ENCODE measurements at places on chromosomes 3 and 15. TPM values are rescaled to one million over a fixed set of nuclear protein-coding genes. Genes with fewer than 3 reads are reported as not detected.
A peak's percentile ranks its signal among the peaks of the same experiment; 100 is the strongest.

DNA sequence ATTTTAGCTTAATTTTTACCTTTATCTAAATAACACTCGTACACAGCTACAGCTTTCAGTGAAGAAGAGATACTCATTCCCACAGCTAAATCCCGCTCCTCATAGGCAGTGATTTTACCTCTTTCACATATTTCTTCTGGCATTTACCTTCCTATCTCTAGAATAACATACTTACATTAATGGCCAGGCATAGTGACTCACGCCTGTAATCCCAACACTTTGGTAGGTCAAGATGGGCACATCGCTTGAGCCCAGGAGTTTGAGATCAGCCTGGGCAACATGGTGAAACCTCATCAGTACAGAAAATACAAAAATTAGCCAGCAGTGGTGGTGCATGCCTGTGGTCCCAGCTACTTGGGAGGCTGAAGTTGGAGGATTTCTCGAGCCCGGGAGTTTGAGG lies 80.2 kb downstream of the PPARG start:
- DNase-seq = no peak
- no peaks in the 10 kb centered on the region for H3K4me1 ChIP-seq
- H3K27me3 ChIP-seq = no peaks in the 10 kb centered on the region
- H3K4me3 ChIP-seq = no peak overlapping the region
- no peaks in the 10 kb centered on the region for H3K36me3 ChIP-seq

GRCh38 chr3:115272036-115272824 lies 125.1 kb upstream of the ZBTB20 start:
- no peaks in the 10 kb centered on the region for H3K36me3 ChIP-seq
- no peak for DNase-seq
- no peaks in the 10 kb centered on the region for H3K27me3 ChIP-seq
- no peak overlapping the region for H3K27ac ChIP-seq

Gene CTXN2
- total RNA-seq = not detected

Gene EIF4A2
- 409 TPM for total RNA-seq

GRCh38 chr3:194446754-194447153 lies 40.0 kb downstream of the ATP13A3 start:
- H3K36me3 ChIP-seq = peaks cover 28% of the 10 kb centered on the region
- no peak overlapping the region for H3K4me3 ChIP-seq
- DNase-seq = no peak

DNA sequence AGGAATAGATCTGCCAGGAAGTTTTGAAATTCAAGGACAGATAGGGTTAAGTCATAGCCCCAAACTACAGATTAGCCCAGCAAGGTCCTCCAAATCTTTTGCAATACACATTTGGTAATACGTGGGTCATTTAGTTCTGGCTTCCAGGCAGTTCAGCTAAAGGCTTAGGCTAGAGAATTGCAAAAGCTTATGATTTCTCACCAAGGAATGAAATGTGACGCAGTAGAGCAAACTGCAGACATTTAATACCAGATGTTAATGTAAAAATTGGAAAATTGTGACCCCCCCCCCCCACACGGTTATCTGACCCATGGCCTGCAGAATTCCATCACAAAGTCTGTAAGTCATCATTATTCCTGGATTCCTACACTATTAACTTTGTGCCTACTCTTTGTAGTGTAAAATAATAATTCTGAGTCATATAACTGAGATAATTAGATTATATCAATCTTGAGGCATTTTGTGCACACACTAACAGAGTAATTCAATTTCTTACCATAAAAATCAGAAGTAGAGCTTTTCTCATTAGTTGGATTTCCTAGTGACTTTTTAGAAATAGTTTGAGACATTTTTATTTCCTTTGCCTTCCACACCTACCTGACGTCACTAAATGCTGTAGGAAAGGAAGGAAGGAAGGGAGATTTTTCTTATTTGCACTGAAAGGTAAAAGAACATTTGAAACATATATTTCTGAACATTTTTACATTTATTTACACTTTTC lies 235.2 kb downstream of the DTWD1 start:
- H3K27me3 ChIP-seq = no peaks in the 10 kb centered on the region
- H3K27ac ChIP-seq = no peak overlapping the region
- H3K36me3 ChIP-seq = no peaks in the 10 kb centered on the region
- no peaks in the 10 kb centered on the region for H3K4me1 ChIP-seq
- DNase-seq = no peak

- H3K27ac ChIP-seq = no peak overlapping the region
- H3K27me3 ChIP-seq = no peaks in the 10 kb centered on the region
- H3K36me3 ChIP-seq = no peaks in the 10 kb centered on the region
- no peaks in the 10 kb centered on the region for H3K4me1 ChIP-seq
- H3K4me3 ChIP-seq = no peak overlapping the region
Observed at GRCh38 chr3:190014940-190015339, 105.8 kb downstream of the P3H2 start.

- no peaks in the 10 kb centered on the region for H3K27me3 ChIP-seq
- no peaks in the 10 kb centered on the region for H3K4me1 ChIP-seq
- no peak for DNase-seq
- no peak overlapping the region for H3K27ac ChIP-seq
- no peak overlapping the region for H3K4me3 ChIP-seq
- no peaks in the 10 kb centered on the region for H3K36me3 ChIP-seq
Observed at GRCh38 chr3:16441371-16441875, 72.1 kb downstream of the RFTN1 start.

GRCh38 chr3:105505170-105505569 lies 138.5 kb downstream of the ALCAM start:
- no peaks in the 10 kb centered on the region for H3K4me1 ChIP-seq
- DNase-seq = no peak
- H3K36me3 ChIP-seq = no peaks in the 10 kb centered on the region

Gene ERC2
- total RNA-seq = 2.6 TPM

- no peak overlapping the region for H3K27ac ChIP-seq
- H3K4me1 ChIP-seq = no peaks in the 10 kb centered on the region
- no peak overlapping the region for H3K4me3 ChIP-seq
- H3K27me3 ChIP-seq = no peaks in the 10 kb centered on the region
- no peaks in the 10 kb centered on the region for H3K36me3 ChIP-seq
Observed at GRCh38 chr3:146065573-146066006, 95.4 kb downstream of the PLOD2 start.

Gene IL17RE
- total RNA-seq = 39.8 TPM

DNA sequence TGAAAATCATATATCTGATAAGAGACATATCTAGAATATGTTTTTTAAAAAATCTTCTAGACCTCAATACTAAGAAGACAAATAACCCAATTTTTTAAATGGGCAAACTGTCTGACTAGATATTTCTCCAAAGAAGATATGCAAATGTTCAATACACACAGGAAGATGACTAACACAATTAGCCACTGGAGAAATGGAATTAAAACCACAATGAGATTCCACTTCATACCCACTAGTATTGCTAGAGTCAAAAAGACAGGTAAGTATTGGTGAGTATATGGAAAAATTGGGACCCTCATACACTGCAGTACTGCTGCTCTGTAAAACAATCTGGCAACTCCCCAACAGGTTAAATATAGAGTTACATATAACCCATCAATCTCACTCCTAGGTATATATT lies 33.1 kb upstream of the TOPAZ1 start:
- no peaks in the 10 kb centered on the region for H3K36me3 ChIP-seq
- H3K4me3 ChIP-seq = no peak overlapping the region
- no peaks in the 10 kb centered on the region for H3K27me3 ChIP-seq
- H3K4me1 ChIP-seq = no peaks in the 10 kb centered on the region
- no peak for DNase-seq

- peak overlapping the region; percentile 78 for H3K4me3 ChIP-seq
- peak overlapping the region; percentile 70 for H3K27ac ChIP-seq
- H3K36me3 ChIP-seq = peaks cover 13% of the 10 kb centered on the region
- peaks cover 41% of the 10 kb centered on the region for H3K4me1 ChIP-seq
Observed at GRCh38 chr3:128618398-128618726, 32.3 kb downstream of the RPN1 start.

DNA sequence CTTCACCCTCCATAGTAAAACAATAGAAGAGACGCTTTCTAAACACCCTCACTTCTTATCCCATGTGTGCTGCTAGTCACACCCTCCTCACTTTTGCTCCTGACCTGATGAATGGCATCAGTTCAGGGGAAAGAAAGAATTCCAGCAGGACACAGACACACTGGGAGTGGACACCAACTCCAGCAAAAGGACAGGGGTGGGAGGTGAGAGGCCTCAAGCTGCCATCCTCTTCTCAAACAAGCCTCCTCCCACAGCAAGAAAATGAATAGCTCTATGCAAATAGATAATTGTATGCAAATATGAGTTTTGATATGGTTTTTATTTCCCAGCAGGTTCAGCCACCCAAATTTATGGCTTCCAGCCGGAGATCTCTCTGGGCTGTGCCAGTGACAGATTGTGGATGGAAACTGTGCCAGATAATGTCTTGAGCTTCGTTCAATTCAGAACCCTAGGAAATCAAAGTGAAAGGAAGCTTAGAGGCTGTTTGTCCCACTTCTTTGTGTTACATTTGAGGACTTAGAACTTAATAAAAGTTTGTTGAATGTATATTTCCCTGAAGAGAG lies 209.3 kb upstream of the PPP2R3A start:
- no peak overlapping the region for H3K27ac ChIP-seq
- no peak overlapping the region for H3K4me3 ChIP-seq
- no peak for DNase-seq
- H3K36me3 ChIP-seq = no peaks in the 10 kb centered on the region

DNA sequence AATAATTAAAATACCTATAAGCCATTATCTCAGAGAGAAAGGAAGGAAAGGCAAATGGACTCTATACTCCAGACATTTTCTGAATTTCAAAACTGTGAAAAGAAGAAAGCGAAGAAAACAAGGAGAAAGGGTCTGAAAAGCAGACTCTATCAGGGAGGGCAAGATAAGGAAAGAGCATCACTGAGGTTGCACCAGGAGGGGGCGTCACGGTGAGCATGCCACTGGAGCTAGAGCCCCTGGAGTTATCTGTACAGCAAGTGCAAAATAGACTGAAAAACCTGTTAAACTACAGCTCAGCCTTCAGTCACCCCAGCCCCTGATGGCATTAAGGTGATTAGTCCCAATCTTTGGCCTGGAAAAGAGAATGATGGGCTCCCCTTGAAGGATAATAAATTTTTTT lies 514.3 kb downstream of the GABRG3 start:
- DNase-seq = no peak
- H3K4me1 ChIP-seq = no peaks in the 10 kb centered on the region
- no peaks in the 10 kb centered on the region for H3K27me3 ChIP-seq
- no peaks in the 10 kb centered on the region for H3K36me3 ChIP-seq
- H3K4me3 ChIP-seq = no peak overlapping the region
- no peak overlapping the region for H3K27ac ChIP-seq

Gene IQGAP1
- 479 TPM for total RNA-seq

Gene ST3GAL6
- 17.2 TPM for total RNA-seq

DNA sequence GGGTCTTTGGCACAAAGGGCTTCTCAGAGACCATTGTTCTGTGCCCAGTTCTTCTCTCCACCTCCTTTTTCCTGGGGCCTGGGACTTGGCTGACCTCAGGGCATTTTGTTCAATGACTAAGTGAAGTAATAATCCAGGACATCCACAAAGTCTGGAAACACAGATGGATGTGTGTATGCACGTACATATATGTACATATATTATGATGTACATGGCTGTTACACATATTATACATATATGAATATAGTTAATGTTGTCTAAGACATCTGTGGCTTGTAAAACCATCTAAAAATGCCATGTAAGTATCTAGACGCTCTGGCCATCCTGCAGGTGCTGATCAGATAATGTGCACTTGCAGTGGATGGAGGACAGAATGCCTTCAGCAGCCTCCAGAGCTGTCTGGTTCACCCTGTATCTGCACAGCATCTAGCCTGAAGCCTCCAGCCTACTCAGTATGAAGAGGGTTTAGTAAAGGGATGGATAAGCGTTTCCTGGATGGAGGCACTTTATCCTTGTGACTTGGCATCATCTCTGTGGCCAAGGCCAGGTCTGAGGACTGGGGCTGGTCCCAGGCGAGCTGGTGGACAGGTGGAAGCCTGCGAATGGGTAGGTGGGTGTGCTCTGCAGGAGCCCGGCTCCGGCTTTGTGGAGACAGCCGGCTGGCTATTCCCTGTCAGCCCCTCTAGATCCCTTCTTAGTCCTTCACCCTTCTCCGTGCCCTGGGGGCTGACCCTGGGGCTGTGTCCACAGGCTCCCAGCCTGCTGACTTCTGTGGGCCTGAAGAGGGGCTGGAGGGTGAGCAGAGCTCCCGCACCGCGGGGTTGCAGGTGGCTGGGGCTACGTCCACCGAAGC lies 88.4 kb downstream of the WNT7A start:
- no peak overlapping the region for H3K27ac ChIP-seq
- no peak overlapping the region for H3K4me3 ChIP-seq
- no peaks in the 10 kb centered on the region for H3K27me3 ChIP-seq

DNA sequence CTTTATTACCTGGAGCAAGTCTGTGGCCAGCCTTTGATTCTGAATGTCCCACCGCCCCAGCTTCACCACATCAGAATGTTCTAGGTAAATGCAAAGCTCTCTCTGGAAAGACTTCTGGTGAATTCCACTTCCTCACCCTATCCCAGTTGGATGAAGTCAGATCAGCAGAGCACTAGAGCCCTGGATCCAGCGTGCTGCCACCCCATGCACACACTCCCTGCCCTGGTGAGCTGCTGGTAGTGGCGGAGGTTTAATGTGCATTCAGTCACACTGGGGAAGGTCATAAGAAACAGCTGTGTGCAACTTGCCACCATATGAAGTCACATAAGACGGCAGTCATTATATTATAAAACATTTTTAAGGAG lies 16.3 kb upstream of the SLC41A3 start:
- no peak overlapping the region for H3K4me3 ChIP-seq
- H3K27me3 ChIP-seq = no peaks in the 10 kb centered on the region

DNA sequence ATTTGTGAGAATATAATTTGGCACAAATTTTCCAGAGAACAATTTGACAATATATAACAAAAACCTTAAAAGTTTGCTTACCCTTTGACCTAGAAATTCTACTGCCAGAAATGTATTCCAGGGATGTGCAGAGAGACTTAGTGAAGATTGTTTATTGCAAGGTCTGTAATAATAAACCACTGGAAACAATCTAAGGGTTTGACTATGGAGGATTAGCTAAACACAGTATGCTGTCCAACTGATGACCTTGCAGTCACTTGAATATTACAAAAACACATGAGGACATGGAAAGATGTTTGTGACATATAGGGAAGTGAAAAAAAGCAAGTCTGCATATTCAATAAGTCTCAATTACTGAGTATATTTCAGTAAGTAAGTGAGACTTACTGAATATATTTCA lies 48.1 kb upstream of the CDV3 start:
- H3K36me3 ChIP-seq = no peaks in the 10 kb centered on the region
- no peak overlapping the region for H3K4me3 ChIP-seq
- no peak for DNase-seq
- H3K27ac ChIP-seq = no peak overlapping the region

Gene TMCC1
- 16.9 TPM for total RNA-seq
